ENCODE measurements at places on chromosomes 2 and 18. TPM values are rescaled to one million over a fixed set of nuclear protein-coding genes. Genes with fewer than 3 reads are reported as not detected.

ANTXR1 gene
- 67.4 TPM for total RNA-seq

TMEM214 gene
- 38.0 TPM for total RNA-seq

NYAP2 gene
- total RNA-seq = 0.69 TPM

MOGAT1 gene
- not detected for total RNA-seq

ALK gene
- 56.4 TPM for total RNA-seq

All from SJCRH30 (cell line).